ENCODE measurements at places on chromosomes 12 and 14.

DNA sequence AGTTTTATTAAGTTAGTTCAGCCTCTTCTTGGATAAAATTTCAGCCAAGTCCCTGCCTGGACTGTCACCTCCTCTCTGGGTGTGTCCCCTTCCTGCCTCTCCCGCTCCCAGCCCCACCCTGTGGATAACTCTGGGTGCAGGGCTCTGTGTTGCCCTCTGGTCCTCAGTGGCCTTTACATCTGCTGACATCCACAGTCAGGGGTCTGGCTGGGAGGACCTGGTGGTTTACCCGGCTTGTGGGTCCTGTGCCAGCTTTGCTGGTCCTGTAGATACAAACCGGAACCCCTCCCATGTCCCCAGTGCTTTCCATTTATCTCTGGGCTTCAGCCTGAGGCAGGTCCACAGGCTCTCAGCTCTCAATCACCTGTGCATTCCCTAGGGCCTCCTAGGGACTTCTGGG, 28.9 kb upstream of the PLEKHG3 start:
- DNase-seq = no peak

- DNase-seq = no peak
Observed at GRCh38 chr12:3010214-3010930, 51.2 kb downstream of the TEAD4 start.

DNA sequence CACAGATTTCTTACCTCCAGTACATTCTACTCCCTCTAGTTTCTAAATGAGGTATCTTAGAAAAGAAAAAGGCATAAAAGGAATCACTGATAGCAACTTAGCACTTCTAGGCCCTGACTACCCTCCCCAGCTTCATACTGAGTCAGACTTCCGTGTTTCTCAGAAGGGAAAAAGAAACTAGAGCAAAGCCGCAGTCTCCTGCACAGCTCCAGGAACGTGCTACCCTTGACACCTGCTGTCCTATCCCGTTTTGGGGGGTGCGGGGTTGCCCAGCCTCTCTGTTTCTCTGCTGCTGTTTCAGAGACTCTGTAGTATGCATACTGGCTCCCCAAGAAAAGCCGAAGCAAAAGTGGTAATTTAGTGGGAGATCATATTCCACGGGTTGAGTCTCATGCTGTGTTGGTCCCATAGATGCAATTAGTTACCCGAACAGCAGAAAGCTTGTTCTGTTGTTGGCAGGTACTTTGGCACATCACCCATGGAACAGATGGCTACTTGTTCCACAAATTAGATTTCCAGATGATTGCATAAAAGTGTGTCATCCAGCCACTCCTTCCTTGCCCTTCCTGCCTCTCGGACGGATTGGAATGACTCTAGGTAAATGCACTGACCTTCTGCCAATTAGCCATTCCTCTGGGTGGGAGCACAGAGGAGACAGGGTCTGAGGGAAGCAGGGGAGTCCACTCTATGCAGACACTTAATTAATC, 438.1 kb downstream of the FUT8 start:
- DNase-seq = no peak

DNA sequence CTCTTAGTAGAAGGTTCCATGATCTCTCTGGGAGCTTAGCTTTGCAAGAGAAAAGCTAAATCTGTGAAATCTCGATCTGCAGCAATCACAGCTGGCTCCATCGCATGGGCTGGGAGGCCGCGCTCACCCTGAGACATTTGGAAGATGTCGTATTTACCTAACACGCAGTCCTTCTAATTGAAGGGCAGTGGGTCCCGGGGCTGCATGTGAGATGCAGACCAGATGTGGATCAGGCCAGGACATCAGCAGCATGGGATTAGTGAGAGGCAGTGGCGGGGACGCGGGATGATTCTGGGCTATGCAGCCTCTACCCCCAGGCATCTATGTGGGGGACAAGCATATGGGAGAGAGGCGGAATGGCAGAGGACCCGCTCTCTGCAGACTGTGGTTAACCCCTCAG, 312.4 kb upstream of the RTL1 start:
- no peak for DNase-seq

DNA sequence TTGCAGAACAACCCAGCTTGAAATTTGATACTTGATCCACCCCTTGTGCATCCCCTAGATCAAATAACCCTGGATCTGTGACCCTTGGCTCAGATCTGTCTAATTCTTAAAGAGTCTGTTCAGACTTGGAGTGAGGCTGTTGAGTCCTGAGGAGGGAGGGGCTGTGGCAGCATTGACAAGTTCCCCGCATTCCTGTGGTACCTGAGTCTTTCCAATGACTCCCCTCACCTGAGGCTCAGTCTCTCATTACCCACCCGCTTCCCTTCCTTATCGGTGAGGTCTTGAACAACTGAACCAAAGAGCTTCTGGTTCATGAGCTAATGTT, 16.1 kb upstream of the HDAC7 start:
- DNase-seq = no peak

DNA sequence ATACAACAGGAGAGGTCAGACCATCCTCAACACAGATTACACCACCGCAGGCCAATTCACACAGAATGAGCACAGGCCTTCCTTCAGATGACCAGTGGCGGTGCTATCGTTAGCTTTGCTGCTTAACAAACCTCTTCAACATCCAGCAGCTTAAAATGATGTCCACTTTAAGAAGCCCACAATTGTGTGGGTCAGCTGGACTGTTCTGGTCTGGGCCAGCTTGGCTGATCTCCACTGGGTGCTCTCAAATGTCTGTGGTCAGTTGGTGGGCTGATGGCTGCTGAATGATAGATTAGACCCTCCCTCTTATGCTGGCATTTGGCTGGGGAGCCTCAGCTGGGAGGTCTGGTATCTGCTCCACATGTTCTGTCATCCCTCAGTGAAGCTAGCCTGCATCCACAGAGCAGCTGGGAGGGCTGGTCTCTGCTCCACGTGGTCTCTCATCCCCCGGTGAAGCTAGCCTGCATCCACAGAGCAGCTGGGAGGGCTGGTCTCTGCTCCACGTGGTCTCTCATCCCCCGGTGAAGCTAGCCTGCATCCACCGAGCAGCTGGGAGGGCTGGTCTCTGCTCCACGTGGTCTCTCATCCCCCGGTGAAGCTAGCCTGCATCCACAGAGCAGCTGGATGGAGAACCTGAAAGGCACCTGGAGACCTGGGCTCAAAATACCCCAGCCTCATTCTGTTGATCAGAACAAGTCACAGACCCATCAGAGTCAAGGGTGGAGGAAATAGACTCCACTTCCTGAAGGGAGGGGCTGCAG, 203.6 kb upstream of the DIO3 start:
- DNase-seq = no peak

DNA sequence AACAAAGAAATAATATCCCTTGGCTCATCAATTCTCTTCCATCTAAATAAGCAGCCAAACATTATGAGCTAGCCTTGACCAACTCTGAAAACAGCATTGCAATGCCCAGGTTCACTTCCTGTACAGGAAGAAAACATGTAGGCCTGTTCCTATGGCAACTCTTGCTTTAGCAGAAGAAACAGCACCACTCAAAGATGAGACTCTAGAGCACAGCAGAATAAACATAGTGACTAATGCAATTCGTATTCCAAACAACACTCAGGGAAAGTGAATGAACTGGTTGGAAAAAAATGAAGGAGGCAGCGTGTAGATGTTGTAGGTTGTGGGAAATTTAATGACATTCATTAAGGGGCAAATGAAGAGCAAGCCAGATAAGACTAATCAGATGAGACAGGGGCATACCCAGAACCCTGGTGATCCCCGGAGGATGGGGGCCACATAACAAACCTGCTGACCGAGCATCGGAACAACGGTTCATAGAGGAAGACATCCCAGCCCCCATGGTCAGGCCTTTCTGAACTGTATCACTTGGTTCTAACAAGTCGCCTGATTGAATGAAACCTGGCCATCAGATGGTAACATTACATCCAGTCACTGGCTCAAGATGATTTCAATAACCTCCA, 9.0 kb downstream of the ARHGDIB start:
- no peak for DNase-seq

DNA sequence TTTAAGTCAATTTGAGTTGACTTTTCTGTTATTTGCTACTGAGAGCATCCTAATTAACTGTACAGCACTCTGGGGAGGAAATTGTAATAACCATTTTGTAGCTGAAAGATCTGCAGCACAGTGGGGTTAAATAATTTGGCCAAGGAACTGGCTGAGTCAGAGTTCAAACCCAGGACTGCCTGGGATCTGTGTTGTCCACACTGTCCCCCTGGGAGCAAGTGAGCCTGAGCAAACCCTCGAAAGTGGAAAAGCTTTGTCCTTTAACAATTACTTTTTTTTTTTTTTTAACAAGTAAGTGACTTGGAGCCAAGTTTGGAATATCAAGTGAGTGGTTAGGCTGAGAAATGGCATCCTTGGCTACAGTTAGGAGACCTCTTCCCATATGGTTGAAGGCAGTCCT, 247.2 kb upstream of the CCDC196 start:
- DNase-seq = no peak

DNA sequence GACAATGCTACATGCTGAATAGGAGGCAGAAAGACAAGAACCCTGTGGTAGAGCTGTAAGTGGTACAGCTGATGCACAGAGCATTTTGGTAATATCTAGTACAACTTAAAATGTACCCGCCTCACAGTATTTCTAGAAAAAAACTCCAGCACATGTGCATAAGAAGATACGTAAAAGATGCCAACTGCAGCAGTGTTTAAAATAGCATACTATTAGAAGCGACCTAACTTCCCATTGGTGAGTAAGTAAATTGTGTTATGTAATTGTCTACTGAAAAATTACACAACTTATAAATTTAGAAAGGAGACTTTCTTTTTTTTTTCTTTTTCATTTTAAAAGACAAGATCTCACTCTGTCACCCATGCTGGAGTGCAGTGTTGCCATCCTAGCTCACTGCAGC, 114.3 kb upstream of the CAND1 start:
- DNase-seq = no peak

DNA sequence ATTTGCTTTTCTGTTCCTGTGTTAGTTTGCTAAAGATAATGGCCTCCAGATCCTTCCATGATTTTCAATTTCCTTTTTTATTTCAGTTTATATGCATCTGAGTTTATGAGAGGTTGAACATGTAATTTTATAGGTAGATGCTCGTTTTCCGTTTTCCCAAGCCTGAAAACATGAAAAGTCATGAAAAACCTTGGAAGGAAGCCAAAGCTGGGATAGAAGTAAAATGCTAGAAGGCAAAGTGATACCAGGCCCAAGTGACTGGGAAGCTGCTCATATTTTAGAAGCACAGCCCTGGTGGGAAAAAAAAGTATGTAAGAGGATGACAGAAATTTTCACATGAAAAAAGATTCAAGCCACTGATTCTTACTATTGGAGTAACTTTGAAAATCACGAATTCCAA, 290.8 kb downstream of the PRKD1 start:
- no peak for DNase-seq

- no peak for DNase-seq
Observed at GRCh38 chr12:130875193-130875592, 3.3 kb downstream of the RAN start.

GRCh38 chr14:38730420-38730819, 372.6 kb downstream of the SEC23A start:
- no peak for DNase-seq

- no peak for DNase-seq
Observed at GRCh38 chr12:13383379-13383778, 186.9 kb downstream of the EMP1 start.

DNA sequence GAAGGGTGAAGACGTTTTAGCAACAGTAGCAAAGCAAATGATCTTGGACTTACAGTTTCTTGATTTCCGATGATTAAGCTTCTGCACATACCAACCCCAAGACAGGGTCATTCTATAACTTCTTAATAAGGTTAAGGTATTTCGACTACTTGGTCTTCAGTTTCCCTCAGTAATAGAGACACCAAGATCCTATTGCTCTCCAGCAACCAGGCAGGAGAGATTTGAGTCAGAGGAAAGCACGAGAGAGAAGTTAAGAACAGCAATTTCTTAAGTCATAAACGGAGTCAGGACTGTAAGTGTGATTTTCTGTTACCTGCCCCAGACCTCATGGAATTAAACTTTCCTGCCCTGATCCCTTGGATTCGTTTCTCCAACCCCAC, 215.6 kb downstream of the TTC8 start:
- DNase-seq = no peak

GRCh38 chr12:33529810-33530209, 90.2 kb upstream of the SYT10 start:
- no peak for DNase-seq

- DNase-seq = no peak
Observed at GRCh38 chr12:22656376-22656775, 31.4 kb downstream of the ETNK1 start.

DNA sequence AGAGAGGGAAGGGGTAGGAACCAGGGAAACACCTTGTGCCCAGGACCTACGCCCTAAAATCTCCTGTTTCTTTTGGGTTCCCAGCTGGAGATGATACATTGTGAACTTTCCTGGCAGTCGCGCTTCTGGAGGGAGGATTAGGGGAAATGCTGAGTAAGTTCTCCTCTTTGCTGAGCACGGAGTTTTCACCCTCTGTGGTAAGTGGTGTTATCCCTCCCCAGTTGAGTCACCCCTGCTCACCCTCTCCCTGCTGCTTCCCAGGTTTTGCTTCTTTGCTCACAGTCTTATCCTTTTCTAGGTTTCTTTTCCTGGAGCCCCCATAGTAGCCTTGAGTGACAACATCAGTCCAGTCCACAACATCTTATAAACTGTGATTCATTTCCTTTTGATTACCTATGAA, 789.1 kb downstream of the TMEM121 start:
- no peak for DNase-seq

- DNase-seq = no peak
Observed at GRCh38 chr12:106907411-106907810, 48.3 kb upstream of the TMEM263 start.

DNA sequence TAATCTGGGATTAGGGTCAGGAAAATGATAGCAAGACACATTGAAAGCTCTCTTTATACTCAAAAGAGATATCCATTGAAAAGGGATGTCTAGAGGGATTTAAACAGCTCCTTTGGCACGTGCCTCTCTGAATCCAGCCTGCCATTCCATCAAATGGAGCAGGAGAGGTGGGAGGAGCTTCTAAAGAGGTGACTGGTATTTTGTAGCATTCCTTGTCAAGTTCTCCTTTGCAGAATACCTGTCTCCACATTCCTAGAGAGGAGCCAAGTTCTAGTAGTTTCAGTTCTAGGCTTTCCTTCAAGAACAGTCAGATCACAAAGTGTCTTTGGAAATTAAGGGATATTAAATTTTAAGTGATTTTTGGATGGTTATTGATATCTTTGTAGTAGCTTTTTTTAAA, 25.4 kb upstream of the PLEKHD1 start:
- DNase-seq = no peak

GRCh38 chr14:54908190-54908589, 5.6 kb upstream of the GCH1 start:
- DNase-seq = no peak

GRCh38 chr12:74539765-74540526, 2.3 kb downstream of the ATXN7L3B start:
- no peak for DNase-seq

- no peak for DNase-seq
Observed at GRCh38 chr12:117188961-117189724, 1.1 kb downstream of the FBXO21 start.

GRCh38 chr14:32469388-32470160, 140.5 kb downstream of the AKAP6 start:
- DNase-seq = no peak

Measured in esophagus squamous epithelium (tissue), 5 donors.